ENCODE measurements at places on chromosomes 4 and X.

GRCh38 chrX:72016881-72017783, 106.5 kb downstream of the NHSL2 start:
- no peak for DNase-seq

DNA sequence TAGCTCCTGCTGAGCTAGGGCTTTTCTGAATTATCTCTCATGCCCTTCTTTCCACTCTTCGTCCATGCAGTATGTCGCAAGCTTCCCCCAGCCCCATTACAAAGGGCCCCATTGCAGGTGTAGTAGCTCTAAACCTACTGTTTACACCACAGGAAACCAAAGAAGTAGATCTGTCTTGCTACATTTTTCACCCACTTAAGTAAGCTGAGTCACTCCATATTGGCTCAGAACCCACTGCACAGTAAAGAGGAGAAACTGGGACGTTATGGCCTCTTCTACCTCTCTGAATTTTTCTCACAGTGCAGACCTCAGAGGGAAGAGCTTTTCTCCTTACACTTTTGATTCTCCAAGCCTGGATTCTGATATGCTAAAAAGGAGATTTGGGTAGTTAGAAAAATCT, 200.2 kb downstream of the SMARCA1 start:
- no peak for DNase-seq

DNA sequence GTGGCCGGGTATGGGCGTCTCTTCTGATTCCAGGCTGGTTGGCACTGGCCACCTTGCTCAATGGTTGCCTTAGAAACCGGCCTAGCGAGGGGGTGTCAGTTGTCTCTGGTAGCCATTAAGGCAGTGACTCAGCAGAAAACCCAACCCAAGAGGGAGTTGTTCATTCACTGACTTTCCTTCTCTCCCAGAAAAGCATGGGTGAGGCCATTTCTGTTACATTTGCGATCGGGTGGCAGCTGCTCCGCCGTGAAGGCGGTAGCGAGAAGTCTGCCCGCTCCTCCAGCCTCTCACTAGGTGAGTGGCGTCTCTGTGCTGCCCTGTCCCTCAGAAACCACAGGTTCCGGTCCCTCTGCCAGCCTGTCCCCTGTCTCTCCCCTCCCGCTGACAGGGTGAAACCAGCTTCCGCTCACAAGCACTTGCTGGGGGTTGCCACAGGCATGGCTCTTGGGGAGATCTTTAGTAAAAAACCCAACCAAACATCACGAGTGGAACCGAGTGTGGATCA, 17.4 kb downstream of the IRAK1 start:
- DNase-seq: no peak

- no peak for DNase-seq
Measured at GRCh38 chrX:9724711-9725110, 40.9 kb downstream of the GPR143 start.

DNA sequence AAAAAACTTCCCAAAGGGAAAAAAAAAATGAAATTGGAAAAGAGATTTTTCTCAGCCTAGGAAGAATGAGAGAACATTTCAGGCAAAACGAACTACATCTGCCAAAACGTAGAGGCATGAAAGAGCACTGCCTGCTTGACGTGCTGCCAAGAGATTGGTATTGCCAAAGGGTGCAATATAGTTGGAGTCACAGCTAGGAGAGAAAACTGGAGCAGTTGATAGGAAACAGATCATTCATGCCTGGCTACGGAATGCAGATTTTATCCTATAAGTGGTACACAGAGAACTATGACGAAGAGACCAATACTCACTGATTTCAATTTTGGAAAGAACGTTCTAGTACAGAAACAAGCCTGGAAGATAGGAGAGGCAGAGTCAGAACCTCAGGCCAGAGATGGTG, 68.4 kb upstream of the IQCM start:
- no peak for DNase-seq

- DNase-seq: no peak
Measured at GRCh38 chrX:2517055-2517454, 16.3 kb upstream of the DHRSX start.

DNA sequence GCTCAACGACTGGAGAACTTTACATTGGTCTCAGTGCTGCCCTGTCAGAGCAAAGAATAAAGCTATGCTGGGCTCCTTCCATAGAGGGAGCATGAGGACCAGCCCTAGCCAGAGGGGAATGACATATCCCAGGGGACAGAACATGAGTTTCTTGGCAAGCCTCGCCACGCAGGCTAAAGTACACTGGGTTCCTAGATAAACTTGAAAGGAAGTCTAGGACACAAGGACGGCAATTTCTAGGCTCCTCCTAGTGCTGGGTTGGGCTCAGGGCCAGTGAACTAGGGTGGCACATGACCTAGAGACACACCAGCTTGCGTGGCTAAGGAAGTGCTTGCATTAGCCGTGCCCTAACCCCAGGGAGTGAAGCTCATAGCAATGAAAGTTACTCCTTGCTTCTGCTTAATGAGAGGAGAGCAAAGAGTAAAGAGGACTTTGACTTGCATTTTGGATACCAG, 141.0 kb downstream of the MAB21L2 start:
- DNase-seq: no peak

DNA sequence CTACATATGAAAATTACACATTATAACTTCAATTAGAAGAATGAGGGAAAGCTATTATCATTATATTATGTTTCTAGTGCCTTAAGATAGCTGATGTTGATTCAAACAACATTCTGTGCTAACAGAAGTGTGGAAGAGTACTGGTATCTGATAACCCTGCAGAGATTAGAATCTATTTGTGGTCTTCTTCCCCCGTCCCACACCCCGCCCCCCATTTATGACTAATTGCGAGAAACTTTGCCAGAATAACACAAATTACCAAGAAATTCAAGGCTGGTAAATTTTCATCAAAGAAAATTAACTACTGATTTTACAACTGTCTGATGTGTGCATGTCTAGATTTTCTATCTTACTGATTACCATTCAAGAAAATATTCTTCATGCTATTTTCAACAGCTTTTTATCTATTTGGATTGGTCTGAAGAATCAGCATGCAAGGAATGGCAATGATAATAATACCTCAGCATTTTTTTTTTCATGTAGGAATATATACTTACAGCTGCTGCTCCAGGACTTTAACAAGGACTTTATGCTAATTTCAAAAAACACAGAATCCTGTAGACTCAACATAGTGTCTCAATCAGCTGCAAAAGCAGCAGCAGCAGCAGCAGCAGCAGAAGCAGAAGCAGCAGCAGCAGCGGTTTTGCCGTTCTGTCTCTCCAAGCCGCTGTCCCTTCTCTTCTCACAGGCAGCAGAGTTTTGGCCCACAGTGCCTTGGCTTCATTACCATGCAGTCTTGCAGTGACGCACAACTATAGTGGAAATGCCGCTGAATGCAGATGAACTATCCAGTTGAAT, 126.7 kb downstream of the FRYL start:
- DNase-seq: peak; percentile 23

DNA sequence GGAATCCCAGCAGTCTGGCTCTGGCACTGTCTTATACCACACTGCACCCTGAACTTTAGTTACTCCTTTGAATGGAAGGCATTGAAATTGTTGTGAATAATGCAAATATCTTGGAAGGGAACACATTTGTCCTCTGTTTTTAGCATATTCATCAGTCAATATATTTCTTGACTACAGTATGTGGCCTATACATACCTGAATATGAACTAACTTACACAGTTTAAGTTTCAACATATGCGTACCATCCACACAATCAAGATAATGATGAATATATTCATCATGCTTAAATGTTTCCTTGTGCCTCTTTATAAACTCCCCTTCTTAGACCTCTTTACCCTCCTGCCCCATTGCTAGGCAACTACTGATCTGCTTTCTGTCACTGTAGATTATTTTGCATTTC, 145.7 kb upstream of the ESX1 start:
- no peak for DNase-seq

DNA sequence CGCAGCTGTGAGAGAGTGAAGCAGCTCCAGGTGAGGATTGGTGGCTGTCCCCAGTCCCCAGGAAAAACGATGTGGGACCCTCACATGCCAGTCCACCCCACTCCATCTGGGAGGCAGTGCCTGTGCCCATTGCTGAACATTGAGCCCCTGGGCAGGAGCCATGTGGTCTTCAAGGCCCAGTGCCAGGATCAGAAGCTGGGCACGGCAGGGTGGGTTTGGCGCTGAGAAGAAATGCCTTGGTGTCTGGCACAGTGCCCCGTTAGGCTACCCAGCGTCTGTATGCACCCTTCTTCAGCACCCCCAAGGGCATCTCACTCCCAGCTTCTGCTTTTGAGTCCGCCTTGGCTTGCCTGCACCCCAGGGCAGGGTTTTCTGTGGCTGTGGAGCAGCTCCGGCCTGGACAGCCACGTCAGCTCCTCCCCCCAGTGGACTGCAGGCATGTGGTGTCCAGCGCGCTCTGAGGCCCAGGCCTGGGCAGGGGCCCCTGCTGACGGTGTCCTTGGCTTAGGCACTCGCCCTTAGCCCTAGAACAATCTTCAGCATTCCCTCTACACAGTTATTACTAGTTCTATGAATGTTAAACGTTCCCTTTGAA, 28.6 kb downstream of the RGS12 start:
- no peak for DNase-seq

DNA sequence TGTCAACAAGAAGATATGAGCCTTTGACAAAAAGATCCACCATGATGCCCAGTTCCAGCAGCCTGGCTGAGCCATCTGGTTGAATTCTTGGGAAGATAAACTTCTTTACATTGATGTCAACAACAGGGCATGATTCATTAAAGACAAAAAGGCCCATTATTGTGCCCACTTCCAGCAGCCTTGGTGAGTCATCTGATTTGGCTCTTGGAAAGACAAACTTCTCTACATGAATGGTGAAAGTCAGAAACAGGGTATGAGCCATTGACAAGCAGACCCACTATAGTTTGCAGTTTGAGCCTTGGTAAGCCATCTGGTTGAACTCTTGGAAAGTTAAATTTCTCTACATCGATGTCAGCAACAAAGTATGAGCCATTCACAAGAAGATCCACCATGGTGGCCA, 4.1 kb upstream of the CSF2RA start:
- no peak for DNase-seq

- no peak for DNase-seq
Measured at GRCh38 chr4:6907658-6908191, 1.9 kb upstream of the TBC1D14 start.

Data from stimulated activated CD8-positive, alpha-beta memory T cell treated with anti-CD3 and anti-CD28 coated beads, Interleukin-2, amount 100 ng/mL, for 48 hours (primary cell).